ENCODE measurements at places on chromosomes 2 and 18.

GRCh38 chr18:36818652-36819051 is 10.2 kb downstream of the TPGS2 start:
- no peak for DNase-seq

DNA sequence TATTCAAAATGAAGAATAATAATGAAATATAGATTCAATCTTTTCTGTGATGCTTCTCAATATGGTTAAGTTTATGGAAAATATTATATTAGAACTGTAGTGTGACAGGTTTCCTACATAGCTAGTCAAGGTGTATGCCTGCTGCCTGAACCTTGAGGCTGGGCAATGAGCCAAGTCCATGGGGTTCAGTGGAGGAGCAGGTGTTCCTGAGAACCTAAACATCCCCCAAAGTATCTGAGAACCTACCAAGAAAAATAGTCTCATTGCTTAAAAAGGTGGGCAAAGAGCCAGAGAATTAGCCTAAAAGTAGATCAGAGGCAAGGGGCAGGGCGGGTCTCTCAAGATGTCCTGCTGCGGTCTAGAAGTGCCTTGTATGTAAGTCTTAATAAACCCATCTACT is 185.9 kb upstream of the SPHKAP start:
- no peak for DNase-seq

DNA sequence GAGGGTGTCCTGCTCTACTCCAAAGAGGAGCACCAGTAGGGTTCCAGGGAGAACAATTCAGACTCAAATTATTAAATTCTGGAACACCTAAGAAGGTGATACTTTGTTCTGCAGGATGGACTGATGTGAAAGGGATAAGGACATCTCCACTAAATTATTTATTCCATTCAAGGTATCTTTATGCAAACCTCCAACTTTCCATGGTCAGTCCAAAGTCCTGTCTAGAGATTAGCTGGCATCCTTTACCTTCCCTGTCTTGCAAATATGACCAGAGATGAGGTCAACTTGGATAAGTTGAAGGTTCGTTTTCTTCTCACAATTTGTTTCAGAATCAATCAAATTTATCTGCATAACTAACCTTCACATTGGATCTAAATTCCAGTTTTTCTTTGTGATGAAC is 8.7 kb upstream of the ZBTB14 start:
- DNase-seq = no peak

GRCh38 chr2:13046557-13047165 is 329.9 kb downstream of the TRIB2 start:
- DNase-seq = no peak

- DNase-seq = no peak
Observed at GRCh38 chr2:174450021-174450816, 36.6 kb downstream of the GPR155 start.

GRCh38 chr18:23538870-23539269 is 35.6 kb downstream of the RMC1 start:
- DNase-seq = no peak

- no peak for DNase-seq
Observed at GRCh38 chr2:44772669-44773378, 168.7 kb upstream of the SIX3 start.

GRCh38 chr2:206004004-206004693 is 81.8 kb downstream of the INO80D start:
- DNase-seq = peak; percentile 53

DNA sequence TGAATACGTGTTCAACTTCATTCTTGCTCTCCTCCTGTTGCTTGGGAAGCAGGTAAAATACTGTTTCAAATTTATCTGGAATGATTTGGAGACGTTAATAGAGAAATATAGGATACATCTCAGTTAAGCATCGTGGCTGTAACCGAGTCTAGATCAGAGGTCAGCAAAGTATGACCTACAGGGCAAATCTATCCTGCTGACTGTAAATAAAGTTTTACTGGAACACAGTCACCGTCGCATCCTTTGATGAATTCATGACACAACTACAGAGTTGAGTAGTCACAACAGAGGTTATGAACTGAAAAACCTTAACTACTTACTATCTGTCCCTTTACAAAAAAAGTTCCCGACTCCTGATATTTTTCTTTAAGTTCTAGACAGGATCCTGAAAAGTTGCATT is 86.6 kb downstream of the SP100 start:
- no peak for DNase-seq

- DNase-seq = no peak
Observed at GRCh38 chr2:173828189-173829142, 136.7 kb downstream of the SP3 start.

DNA sequence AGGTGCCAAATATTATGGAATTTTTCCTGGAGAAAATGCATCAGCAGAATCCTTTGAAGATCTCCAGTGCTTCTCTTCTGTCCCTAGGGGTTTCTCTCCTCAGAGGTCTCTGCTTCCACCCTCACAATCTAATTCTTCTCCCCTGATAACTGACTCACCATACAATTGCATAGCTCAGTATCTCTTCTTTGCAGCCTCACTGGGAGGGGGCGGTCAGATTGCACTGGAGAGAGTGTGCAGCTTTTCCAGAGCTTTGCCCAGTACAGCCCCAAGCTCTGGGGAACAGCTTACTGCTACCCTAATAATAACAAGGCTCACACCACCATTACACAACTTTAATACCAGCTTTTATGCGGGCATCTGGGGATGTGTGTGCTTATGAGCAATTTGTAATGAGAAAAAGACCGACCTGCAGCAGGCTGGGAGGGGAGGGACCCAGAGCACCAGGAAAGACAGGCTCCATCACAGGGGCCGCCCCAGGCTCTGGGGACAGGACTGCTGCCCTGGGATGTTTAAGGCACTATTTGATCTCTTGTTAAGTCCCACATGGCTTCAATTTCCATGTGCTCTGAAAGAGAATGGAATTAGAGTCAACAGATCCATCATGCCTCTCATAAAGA is 276.6 kb upstream of the SIX2 start:
- DNase-seq = no peak

- no peak for DNase-seq
Observed at GRCh38 chr18:54515149-54515548, 75.9 kb upstream of the DYNAP start.

GRCh38 chr2:182866461-182867406 is at the start of gene FRZB:
Gene FRZB (minus strand): TSS chr2:182866637. CDS start chr2:182866552, 85 bp downstream.
- DNase-seq = no peak

- no peak for DNase-seq
Observed at GRCh38 chr2:2647141-2647541, 316.1 kb upstream of the MYT1L start.

- no peak for DNase-seq
Observed at GRCh38 chr2:106159866-106160785, 34.0 kb downstream of the UXS1 start.

GRCh38 chr2:135473567-135473966 is 57.5 kb downstream of the ZRANB3 start:
- DNase-seq = peak; percentile 15

DNA sequence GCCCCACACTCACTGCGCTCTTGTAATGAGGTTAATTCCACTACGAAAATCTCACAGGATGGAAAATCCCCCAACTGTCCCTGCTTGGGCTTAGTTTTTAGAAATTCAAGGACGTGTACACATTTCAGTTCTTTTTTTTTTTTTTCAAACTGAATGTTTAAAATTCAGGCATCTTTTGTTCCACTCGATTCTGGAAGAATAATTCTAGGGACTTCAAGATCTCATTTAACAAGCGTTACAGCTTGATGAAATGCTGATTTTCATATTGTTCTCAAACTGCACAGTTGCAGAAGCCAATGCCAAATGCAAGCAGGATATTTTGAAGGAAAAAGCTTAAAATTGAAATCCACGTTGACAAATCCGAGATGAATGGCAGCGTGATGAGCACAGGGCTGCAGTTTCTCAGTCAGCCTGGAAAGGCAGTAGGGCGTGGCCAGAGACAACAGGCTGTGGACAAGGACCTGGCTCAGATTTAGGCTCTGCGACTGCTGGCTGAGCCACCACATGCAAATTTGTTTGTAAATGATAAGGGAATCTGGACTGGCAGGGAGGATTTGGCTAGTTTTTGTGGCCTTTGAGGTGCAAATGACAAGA is 128.1 kb upstream of the MYCN start:
- no peak for DNase-seq

DNA sequence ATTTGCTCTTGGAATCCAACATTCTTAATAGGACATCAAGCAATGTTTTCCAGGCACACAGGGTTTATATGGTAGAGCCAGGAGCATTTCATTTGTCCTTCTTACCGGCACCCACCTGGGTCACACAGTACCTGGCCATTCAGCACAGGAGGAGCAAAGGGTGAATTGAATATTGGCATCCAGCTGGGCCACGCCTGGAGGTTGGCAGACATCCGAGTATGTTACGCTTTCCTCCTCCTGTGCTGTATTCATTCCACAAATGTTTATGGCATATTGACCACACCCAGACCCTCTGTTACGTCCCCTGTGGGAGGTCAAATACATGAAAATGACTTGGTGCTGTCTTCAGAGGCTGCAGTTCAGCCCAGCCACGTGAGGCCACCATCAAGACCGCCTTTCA is 206.2 kb downstream of the RTP5 start:
- DNase-seq = no peak

DNA sequence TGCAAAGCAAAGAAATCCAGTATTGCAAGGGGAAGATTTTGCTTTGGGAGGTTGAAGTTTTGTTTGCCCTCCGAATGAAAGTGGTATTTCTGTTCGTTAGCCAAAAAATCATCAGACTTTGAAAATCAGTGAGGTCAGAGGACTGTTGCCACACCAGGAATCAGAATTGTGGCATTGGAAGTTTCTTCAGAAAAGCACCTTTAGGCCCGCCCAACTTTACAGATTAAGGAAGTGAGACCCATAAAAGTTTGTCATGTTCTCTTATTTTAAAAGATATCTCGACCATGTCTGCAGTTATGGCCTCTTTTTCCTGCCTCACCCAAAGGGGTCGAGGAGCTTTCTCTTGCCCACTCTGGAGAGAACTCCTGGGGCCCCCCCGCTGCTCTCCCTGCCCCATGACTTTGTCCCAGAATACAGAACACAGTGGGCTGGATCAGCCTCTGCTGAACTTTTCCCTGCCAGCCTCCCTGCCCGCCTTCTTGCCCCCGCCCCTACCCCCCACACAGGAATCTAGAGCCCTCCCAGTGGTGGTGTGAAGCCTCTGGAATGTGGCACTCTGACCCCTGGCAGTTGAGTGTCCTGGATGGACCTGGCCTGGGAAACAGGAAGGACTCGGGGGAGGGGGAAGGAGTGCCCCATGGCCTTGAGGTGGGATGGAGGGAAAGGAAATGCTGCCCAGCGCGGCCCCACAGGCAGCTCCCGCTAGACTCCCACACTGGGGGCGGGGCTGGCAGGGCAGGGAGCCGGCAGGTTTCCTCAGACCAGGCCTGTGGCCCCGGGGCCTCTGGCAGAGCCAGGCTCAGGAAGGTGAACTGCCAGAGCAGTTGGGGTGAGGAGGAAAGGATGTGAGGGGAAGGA is 25.3 kb downstream of the CRIM1 start:
- DNase-seq = no peak

DNA sequence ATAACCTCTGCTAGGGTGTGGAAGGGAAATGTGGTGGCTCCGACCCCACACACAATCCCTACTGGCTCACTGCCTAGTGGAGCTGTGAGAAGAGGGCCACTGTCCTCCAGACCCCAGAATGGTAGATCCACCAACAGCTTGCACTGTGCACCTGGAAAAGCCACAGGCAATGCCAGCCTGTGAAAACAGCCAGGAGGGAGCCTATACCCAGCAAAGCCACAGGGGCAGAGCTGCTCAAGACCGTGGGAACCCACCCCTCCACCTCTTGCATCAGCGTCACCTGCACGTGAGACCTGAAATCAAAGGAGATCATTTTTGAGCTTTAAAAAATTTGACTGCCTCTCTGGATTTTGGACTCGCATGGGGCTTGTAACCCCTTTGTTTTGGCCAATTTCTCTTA is 249.0 kb upstream of the CDH2 start:
- DNase-seq = no peak

DNA sequence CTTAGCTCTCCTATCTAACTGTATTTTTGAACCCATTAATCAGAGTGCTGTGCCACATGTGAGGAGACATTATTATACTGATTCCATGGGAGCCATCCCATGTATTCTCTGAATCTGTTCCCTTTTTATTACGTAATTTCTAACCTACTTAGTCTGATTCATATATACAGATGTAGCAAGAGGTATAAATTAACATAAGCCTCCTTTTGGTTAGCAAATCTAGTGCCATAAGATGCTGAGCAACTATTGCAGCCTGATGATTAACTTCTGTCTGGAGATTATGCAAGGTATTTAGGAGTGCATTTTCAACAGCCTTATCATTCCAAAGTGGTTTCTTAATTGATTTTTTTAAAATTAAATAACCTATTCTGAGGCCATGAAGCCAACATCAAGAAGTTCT is 114.1 kb upstream of the MSH2 start:
- no peak for DNase-seq

DNA sequence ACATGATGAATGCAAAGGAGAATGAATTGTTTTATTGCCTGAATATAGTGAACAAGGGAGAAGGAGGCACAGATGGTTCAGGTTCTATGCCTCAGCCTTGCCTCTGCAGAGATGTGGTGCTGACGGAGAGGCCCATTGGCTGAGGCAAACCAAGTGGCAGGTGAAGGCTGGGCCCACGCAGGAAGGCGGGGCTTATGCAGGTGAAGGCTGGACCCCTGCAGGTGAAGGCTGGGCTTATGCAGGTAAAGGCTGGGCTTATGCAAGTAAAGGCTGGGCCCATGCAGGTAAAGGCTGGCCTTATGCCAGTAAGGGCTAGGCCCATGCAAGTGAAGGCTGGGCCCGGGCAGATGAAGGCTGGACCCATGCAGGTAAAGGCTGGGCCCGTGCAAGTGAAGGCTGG is 414.7 kb downstream of the LRATD1 start:
- DNase-seq = no peak

GRCh38 chr2:62698653-62699052 is 6.9 kb upstream of the EHBP1 start:
- no peak for DNase-seq

GRCh38 chr2:221929259-221929658 is 357.2 kb upstream of the EPHA4 start:
- no peak for DNase-seq

DNA sequence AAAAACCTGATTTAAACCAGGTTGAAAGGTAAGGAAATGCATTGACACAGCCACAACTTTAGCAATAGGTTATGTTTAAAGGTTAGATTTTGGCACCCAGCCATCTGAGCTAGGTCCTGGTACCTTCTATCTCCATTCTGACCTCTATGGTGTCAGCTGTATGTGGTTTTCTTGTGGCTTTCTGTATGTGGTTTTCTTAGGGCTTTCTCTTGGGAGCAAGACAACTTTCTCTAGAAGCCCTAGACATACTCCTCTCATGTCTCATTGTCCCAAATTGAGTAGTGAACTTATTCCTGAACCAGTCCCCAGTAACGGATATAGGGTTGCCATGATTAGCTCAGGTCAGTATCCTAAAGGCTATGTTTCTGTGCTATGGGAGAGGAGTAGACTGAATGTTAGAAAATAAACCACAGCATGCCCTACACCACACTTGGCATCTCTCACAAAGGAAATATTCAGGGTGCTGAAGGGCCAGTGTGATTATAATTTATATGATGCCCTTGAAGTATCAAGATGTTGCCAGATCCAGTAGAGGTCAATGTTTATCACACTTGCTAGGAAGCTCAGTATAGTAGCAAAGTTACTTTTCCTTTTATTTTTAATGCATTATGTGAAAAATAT is 176.1 kb downstream of the CAPN13 start:
- no peak for DNase-seq

GRCh38 chr2:231341100-231341499 is 54.4 kb upstream of the B3GNT7 start:
- no peak for DNase-seq

- no peak for DNase-seq
Observed at GRCh38 chr2:26756337-26756736, 7.7 kb upstream of the SLC35F6 start.

- no peak for DNase-seq
Observed at GRCh38 chr18:10074110-10074509, 160.3 kb downstream of the VAPA start.

- no peak for DNase-seq
Observed at GRCh38 chr2:167692936-167693335, 554.5 kb downstream of the STK39 start.
